Colonic mucosa (tissue), 4 donors: ENCODE measurements at places on chromosomes 1 and 21. TPM values are rescaled to one million over a fixed set of nuclear protein-coding genes. Genes with fewer than 3 reads are reported as not detected.

- no peak overlapping the region for H3K4me3 ChIP-seq
- no peak overlapping the region for H3K27ac ChIP-seq
- no peaks in the 10 kb centered on the region for H3K27me3 ChIP-seq
- no peaks in the 10 kb centered on the region for H3K36me3 ChIP-seq
These were observed 61.4 kb downstream of the GORAB start for GRCh38 chr1:170593173-170594011.

- peaks cover 11% of the 10 kb centered on the region for H3K4me1 ChIP-seq
- H3K36me3 ChIP-seq: no peaks in the 10 kb centered on the region
- no peak overlapping the region for H3K27ac ChIP-seq
- no peaks in the 10 kb centered on the region for H3K27me3 ChIP-seq
- H3K4me3 ChIP-seq: no peak overlapping the region
- no peak for DNase-seq
These were observed 9.9 kb downstream of the AMPD2 start for GRCh38 chr1:109629372-109630030.

- no peak overlapping the region for H3K4me3 ChIP-seq
- DNase-seq: no peak
- H3K27ac ChIP-seq: no peak overlapping the region
- peaks cover 7% of the 10 kb centered on the region for H3K4me1 ChIP-seq
These were observed 5.7 kb downstream of the GRHL3 start for GRCh38 chr1:24324903-24325302.

DNA sequence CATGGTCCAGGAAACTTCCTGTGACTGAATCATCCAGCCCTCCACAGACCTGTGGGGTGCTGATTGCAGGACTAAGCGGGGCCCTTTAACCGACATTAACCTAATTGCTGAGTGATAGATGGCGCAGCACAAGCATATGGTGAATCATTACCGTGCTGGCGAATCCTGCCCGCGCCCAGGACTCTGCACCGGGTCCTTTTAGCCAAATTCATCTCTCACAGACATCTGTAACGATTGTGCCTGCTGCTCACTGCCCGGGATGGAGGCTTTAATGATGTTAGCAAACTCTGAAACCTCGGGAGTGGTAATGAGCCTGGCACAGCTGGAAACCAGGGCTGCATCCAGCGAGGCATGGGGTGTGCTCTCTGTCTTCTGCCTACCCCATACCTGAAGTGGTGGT lies 147.3 kb upstream of the CD34 start:
- no peak for DNase-seq
- no peaks in the 10 kb centered on the region for H3K36me3 ChIP-seq
- no peaks in the 10 kb centered on the region for H3K27me3 ChIP-seq
- no peak overlapping the region for H3K27ac ChIP-seq

NCAM2 gene
- 0.52 TPM for total RNA-seq

TEX38 gene
- total RNA-seq: not detected
